Tibial nerve (tissue), 4 donors: ENCODE measurements at places on chromosomes 13 and 19.
A peak's percentile ranks its signal among the peaks of the same experiment; 100 is the strongest.

DNA sequence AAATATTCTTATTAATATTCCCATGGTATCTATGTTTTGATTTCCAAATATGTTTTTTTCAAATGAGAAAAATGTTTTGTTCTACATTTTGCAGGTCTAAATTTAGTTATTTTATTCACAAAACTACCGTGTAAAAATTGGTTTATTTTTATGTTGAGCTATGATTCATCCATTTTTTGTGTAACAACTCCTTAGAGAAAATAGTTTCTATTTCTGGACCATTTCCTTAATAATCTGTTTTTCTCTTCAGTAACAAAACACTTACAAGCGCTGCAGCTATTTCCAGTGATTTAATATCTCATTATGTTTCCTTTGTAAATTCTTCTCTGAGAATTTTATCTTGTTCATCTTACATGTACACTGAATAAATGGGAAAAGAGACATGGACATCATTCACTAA, 550.7 kb upstream of the SLITRK5 start:
- DNase-seq: no peak

- no peak for DNase-seq
Observed at GRCh38 chr19:51407511-51408131, 9.8 kb downstream of the SIGLEC10 start.

DNA sequence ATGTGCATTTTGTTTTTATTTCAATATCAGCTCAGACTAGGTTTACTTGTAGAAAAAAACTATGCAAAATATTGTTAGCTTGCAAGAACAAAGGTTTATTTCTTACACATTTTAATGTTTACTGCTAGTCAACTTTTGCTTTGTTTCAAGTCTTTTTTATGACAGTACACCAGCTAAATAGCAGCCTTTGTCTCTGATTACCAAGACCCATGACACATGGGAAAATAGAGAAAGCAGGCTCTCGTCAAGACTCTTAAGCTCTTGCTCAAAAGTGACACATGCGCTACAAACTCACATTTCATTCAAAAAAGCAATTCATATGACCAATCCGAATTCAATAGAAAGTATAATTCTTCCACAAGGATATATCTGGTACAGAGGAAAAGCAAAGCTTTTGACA, 642.3 kb upstream of the SLITRK1 start:
- no peak for DNase-seq

DNA sequence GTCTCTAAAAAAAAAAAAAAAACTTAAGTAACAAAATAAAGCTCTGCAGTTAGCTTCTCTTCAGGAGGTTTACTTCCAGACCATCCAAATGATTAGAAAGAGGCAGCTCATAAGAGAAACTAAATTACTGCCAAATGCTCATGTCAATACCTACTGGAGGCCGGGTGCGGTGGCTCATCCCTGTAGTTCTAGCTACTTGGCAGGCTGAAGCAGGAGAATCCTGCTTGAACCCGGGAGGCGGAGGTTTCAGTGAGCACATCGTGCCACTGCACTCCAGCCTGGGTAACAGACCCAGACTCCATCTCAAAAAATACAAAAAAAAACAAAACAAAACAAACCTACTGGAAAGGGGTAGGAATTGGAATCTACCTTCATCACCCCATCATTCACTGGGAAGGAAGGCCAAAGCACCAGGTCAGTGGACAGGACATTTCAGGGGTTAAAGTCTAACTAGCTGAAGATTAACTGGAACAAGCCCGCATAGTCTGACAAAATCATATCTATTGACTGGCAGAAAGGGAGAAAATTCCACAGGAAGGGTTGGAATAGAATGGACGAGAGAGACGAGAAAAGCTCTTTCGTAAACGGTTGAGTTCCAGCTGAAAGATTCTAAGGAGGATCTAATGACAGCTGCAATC, 1.3 kb downstream of the ZFP14 start:
- DNase-seq: no peak

DNA sequence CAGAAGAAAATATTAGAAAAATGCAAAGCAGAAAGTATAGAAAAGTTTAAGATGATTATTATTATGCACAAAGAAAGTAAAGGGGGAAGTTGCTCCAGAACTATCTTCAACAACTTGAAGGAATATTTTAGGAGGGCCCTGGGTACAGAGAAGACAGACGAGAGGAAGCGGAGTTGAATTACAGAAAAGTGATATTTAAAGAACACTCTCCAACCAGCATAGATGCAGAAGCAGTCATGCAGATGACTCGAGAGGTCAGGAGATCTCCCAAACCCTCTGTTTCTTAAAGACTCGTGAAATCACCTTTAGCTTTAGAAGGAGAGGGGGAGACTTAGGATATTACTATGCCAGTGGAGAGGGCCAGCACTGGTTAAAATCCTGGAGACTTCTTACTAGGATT, 8.5 kb upstream of the SHISA2 start:
- no peak for DNase-seq

DNA sequence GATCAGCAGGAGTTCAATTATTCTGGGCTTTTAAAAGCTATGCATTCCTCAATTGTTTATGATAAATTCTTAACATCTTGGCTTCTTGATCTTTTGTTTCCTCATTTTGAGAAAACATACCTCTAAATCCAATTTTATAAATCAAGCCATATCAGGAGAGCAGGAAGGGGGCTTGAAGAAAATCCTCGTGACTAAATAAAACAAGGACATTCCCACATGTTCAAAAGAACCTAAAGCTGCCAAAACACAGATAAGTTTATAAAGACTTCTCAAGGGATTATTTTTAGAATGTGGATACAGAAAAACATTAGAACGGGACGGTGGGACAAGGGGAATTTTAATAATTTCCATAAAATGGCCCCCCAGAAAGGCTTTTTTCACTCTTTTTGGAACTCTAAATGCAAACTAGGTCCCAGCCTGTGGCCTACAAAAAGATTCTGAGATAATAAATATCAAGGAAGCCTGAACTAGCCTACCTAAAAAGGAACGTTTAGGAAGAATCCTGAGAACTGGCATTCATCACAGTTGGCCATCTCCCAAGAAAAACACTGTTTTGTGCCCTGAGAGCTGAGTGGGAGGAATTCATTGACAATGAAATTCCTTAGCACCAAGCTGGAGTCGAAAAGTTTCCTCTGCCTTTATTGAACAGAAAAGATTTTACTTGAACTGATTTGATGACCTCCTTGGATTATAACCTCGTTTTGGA, 30.1 kb downstream of the ZAR1L start:
- no peak for DNase-seq

DNA sequence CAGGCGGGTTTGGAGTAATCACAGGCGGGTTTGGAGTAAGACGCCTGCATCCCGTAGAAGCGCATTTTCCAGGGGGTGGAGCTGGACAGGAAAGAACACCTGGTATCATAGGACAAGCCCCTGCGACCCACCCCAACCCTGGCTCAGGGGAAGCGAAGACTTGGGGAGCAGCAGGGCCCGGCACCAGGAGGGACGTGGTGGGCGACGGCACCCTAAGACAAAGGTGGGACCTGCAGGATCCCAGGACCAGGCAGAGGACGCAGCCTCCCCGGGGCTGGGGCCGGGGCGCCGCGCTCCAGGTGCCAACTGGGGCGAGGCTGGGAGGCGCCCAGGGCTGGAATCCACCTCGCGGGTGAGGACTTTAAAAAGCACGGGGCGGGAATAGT, 520 bp downstream of the ZNF600 start:
- no peak for DNase-seq

DNA sequence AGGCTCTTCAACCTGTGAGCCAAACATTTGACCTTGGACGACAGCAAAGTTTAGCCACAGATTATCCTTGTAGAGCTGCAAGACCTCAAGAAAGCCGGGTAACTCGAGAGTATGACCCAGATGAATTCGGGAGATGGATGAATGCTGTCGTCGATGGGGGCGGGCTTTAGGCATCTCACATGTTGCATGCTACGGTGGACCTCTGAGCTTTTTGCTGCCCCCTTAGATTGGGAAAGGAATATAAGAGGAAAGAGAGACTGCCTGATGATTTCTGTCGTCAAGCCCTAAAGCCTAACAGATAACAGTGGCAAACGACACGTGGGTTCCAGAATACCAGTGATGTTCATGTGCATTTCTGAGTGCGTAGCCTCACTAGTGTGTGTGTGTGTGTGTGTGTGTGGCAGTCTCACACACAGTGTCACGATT, 730 bp upstream of the ABCC4 start:
- DNase-seq: peak; percentile 13

DNA sequence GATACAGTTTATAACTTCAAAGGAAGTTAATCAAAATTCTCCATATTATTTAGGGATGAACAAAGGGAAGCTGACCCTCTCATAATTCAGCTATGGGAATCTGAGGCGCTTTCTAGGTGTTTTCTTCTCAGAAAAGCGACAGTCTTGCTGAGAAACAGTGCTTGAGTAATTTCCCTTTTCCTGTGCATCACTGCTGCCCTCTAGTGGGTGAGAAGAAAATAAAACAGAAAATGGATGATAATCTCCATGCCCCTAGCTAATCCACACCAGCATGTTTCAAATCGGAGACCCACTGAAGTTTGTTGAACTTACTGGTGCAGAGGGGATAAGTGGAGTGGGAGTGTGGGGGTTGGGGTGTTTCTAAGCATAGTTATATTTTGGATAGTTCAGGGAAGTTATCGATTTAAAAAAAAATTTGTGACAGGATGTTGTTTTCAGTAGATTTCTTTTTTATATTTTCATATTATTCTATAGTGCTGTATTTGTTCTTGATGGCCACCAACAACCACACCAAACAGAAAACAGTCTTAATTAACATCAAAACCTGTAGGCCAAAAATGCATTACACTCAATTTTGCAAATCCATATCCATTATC, 21.4 kb downstream of the LCP1 start:
- no peak for DNase-seq

DNA sequence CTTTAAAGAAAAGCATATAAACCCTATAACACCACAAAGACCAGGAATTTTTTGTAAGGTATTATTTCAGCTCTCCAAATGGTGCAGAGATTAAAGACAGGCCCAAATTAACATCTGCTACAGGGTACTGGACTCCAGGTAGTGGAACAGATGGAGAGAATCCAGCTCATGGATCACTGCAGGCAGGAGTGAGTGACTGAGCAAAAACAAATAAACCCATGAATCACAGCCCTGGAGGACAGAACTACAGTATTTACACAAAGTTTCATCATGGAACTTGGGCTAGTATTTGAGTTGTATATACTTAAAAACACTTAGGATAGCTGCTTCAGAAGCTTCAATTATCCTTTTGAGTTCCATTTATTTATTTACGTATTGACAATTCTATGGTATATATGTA, 132.8 kb upstream of the SPRY2 start:
- DNase-seq: no peak

DNA sequence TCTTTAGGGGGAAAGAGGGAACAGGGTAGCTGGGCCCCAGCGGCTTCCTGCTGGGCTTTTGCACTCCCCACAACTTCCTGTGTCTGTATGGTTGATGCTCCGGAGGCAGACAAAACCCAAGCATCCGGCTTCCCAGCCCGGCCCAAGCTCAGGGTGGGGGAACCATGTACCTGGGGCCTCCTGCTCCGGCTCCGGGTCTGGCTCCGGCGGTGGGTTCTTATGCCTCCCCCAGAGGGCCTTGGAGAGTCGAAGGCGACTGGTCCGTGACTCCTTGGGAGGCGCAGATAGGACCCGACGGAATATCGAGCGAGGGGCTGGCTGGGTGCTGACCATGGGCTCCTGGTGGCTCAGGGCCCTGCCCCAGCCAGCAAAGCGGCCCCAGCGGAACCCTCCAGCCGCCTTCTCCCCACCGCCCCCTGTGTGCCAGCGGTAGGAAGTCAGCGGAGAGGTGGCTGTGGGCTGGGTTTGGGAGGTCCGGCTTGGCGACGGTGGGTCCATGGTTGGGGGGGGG, 428 bp downstream of the RASAL3 start:
- DNase-seq: no peak

DNA sequence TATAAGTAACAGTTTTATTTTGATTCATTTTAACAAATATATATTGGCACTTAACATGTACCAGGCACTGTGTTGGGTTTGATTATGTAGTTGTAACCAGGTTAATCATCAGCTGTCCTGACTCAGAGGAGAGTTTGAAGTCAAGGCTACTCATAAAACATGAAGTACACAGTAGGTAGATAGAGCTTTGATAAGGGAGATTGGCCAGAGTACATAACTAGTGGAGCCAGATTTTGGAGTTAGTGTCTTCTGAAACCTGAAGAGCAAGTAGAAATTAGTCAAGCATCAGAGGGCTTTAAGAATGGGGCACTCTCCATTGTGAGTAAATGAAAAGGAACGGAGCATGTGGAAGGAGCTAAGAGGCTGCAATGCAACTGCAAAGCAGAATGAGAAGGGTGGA, 333.9 kb downstream of the RFC3 start:
- no peak for DNase-seq

DNA sequence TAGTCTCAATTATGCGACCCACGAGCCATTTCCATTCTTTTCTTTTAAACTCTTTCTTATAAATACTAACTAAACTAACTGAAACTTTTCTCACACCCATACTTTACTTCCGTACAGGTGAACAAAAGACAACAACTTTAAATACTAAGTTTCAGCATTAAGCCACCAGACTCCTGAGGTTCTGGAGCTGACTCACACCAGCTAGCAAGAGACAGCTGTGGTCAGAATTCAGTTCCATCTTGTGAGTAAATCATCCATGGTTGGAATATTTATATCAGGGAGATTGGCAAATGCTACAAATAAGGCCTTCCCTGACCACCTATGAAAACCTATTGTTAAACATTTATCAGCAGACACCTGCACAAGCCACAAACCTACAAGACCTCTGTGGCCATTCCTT, 897.0 kb downstream of the EFNB2 start:
- DNase-seq: no peak

DNA sequence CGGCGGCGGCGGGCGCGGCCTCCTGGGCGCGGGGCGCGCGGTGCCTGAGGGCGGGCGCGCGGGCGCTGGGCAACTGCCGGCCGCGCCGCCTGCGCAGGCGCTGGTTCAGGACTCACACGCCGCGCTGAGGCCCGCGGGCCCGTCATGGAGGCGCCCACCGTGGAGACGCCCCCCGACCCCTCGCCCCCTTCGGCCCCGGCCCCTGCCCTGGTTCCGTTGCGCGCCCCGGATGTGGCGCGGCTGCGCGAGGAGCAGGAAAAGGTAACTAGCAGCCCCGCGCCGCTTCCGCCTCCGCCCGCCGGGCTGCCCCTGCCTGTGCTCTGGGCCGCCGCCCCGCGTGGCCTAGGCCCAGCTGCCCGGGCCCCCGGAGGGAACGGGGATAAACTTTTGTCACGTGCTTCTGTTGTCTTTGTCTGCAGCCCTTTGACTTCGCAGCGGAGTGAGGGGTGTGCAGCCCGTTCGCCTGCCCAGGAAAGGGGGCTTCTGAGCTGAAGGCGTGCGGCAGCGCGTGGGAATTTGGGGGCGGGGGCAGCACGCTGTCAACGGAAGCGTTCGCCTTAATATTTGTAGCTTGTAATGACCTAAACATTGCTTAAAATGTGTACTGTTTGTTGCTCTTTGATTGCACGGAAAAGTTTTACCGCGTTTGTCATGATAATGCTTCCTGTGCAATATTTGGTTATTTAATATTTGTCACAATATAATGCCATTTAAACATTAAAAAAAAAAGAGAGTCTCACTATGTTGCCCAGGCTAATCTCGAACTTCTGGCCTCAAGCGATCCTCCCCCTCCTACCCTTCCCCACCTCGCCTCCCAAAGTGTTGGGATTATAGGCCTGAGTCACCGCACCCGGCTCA, 594 bp downstream of the URI1 start:
- no peak for DNase-seq
